Myocyte (in vitro differentiated cells): ENCODE measurements at places on chromosomes 16 and 17.
A peak's percentile ranks its signal among the peaks of the same experiment; 100 is the strongest.

GRCh38 chr16:2960183-2961010 is 3.7 kb upstream of the KREMEN2 start:
- DNase-seq: no peak

GRCh38 chr17:79939094-79939435 is 96.6 kb downstream of the TBC1D16 start:
- no peak for DNase-seq

GRCh38 chr17:39826334-39826733 is 37.8 kb downstream of the IKZF3 start:
- no peak for DNase-seq

- no peak for DNase-seq
Measured at GRCh38 chr17:78130437-78131101, at the start of gene TMC8. Gene TMC8 (plus strand): TSS chr17:78130771. CDS start chr17:78131589, 818 bp downstream.

GRCh38 chr17:35804658-35805192 is 4.6 kb upstream of the TAF15 start:
- DNase-seq: peak; percentile 90

DNA sequence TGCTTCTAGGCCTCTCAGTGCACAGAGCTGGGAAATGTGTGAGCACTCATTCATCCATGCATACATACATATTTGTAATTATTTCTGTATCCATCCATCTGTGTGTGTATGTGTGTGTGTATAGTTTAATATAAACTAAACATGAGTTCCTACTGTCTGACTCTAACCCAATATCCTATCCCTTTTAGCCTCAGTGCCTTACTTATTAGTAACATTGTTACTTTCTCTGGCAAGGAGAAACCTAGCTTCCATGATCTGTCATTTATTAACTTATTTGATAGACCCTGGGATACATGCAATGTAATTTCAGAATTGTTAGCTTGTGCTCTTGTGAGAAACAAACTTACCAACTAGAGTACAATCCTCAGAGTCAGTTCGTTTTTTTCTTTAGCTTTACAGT is 59.0 kb upstream of the WSCD1 start:
- no peak for DNase-seq

DNA sequence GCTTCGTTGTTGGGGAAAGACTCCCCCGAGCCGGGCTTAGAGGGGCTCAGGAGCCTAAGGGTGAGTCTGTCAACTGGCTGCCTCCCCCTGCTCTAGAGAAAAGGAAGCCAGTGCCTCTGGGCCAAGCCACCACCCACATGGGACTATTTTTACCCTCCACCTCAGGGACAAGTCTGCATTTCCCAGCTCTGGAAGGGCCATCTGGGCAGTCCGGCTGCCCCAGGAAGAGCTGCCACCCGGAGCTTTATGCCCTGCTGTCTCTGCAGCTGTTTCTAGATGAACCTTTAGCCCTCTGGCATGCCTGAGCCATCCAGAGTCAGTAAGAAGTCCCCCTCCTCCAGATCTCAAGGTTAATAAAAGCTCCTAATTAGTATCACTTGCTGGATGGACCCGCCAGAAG is 5.3 kb upstream of the RPRML start:
- DNase-seq: peak; percentile 95

DNA sequence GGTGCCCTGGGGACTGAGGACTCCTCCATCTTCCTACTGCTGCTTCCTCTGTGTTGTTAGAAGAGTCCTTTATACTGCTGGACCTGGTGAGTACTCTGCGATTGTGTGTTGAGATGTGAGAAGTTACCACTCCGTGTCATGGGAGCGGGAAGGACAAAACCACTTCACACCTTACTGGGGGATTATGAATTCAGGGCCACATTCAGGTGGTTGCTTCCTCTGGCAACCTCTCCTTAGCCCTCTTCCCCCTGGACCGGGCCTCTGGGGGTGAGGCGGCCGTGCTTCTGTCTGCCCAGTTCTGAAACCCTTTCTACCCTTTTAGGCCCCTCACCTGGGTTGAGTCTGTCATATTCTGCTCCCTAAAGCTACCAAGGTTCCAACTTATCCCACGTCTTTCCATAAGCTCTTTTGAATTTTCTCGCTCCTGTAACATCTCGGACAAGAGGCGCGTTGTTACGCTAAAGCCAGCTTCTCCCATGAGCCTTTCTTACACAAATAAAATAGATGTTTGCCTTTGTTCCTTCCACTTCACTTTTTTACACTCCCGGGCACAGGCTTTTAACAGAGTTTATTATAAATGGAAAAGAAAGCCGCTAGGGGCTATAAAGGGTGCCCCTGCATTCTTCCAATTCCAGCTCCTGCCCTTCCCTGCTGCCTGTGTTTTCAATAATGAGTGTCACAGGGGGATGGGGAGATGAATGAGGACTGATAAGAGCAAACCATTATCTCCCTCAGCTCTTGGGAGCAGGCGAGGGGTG is 20.7 kb upstream of the CDH13 start:
- DNase-seq: no peak

DNA sequence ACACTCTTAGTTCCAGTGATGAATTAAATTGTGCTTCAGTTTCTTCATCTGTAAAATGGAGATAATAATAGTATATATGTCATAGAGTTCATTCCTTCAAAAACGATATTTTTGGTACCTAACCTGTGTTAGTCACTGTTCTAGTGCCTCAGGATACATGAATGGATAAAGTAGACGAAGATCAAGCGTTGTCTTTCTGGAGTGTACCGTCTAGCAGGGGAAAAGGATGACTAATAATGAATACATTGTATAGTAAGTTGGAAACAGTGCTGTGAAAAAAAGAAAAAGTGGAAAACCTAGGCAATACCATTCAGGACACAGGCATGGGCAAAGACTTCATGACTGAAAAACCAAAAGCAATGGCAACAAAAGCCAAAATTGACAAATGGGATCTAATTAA is 8.6 kb downstream of the KRT10 start:
- no peak for DNase-seq
